ENCODE measurements at places on chromosomes 13 and 19.

DNA sequence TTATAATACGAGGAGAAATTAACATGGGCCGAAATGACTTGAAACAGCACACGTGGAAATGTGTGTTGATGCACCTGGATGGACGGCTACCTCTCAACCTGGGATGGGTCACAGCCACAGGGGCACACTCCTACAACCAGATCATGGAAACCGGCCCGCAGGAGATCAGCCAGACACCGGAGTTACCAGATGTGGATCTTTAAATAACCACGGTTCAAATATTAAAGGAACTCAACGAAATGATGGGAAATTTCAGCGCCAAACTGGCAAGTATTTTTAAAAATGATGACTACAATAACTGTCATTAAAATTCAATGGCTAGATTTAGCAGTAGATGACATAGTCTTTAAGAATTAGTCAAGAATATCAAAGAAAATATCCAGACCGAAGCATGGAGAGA lies 166.9 kb upstream of the GPR12 start:
- no peak for DNase-seq

GRCh38 chr19:17748884-17749638 lies 2.2 kb upstream of the FCHO1 start:
- no peak for DNase-seq

- no peak for DNase-seq
Observed at GRCh38 chr13:46522748-46523030, 30.3 kb upstream of the LRCH1 start.

GRCh38 chr19:2034729-2035589 lies 16.1 kb downstream of the MKNK2 start:
- DNase-seq = no peak

All from iPS DF 19.7 (cell line).